ENCODE measurements at places on chromosomes 5 and 9.

- DNase-seq, result no peak
These were observed 159.9 kb upstream of the FOXD4L5 start for GRCh38 chr9:65444943-65445342.

DNA sequence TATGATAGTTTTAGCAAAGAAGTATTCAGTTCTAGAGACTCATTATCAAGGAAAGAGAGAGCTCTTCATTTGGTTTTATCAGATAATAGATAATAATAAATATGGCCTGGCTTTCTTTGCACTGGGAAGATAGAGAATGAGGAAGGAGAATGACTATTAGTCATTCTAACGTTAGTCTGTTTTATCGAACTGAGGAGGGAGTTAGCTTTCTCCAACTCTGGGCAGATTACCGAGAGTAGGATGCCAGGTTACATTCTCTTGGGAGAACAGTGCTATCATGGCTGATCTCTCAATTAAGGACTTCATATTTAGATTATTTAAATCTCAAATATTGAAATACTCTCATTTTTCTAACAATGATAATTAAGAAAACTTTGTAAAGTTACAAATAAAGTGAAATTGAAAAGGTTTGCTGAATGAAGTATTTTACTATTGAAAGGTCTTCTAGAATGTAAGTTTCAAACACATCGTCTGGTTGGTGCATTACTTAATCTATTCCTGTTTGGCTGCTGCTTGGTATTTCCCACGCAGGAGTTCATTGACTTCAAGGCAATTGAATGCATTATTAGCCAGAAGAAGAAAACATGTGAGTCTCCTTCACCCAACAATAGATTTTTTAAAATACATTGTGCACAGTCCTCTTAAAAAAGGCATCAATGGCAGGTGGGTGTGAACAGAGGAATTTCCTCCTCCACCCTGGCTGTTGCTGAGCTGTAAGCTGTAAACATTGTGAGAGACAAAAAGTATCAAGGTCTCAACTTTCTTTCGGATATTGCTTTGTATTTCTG lies 140.8 kb downstream of the C9orf152 start:
- peak; percentile 59 for DNase-seq

- no peak for DNase-seq
These were observed 12.8 kb downstream of the SEMA5A start for GRCh38 chr5:9533096-9533495.

DNA sequence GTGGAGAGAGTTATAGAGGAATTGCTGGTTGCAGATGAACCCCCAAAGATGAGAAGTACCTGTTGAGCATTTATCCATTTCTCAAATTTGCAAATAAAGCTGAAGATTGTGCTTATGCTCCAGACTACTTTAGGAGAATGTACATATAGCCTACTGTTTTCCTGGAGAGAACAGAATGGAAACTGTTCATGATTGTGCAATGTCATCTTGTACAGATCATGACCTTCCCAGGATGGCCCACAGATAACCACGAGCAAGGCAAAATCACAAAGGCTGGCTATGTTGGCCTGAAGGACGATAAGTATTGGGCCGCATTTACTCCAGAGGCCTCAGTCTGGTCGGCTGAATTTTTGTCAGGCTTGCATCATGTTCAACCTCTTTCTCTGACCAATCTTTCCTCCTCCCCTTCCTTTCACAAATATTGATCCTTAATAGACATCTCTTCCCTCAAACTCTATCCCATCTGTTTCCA lies 28.5 kb upstream of the RICTOR start:
- peak; percentile 81 for DNase-seq

DNA sequence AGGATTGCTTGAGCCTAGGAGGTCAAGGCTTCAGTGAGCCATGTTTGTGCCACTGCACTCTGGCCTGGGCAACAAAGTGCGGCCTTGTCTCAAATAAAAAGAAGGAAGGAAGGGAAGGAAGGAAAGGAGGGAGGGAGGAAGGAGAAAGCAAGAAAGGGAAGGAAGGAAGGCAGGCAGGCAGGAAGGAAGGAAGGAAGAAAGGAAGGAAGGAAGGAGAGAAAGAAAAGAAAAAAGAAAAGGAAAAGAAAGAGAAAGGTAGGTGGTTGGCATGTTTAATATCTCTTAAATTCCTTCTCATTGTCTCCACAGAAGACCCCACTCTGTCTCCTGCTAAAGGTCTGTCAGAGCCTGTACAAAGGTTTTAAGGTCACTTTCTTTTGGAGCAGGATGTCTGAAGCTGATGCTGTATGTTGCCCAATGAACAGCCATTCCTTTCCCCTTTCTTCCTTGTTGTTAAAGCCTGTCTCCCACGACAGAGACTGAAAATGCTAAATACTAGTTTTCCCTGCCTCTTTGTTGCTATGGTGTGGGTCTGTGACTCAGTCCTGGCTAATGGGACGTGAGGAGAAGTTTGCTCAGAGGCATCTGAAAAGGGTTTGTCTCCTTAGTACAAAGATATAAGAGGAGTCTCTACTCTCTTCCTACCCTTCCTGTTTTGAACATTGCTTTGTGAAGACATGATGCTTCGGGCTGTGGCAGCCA lies 213.3 kb downstream of the PCSK1 start:
- peak; percentile 86 for DNase-seq

GRCh38 chr5:125219710-125220109 lies 473.3 kb upstream of the ZNF608 start:
- no peak for DNase-seq

DNA sequence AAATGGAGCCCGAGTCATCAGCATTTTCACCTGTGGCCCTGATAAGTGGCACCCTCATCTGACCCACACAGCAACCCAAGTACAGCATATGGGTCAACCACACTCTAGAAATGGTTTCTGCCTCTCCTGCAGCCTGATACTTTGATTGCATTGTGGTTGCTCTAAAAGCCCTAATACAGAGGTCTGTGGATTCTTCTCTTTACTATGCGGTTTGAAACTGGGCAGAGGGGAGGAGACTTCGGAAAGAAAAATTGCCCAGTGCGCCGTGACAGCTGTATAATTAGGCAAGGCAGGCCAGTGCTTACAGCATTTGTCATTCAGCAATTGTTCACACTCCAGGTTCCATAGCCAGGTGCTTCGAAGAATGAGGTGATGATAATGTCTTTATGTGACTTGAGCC lies 361.0 kb downstream of the NFIB start:
- DNase-seq, result no peak

- DNase-seq, result no peak
These were observed 13.6 kb downstream of the TCF7 start for GRCh38 chr5:134127988-134128647.

DNA sequence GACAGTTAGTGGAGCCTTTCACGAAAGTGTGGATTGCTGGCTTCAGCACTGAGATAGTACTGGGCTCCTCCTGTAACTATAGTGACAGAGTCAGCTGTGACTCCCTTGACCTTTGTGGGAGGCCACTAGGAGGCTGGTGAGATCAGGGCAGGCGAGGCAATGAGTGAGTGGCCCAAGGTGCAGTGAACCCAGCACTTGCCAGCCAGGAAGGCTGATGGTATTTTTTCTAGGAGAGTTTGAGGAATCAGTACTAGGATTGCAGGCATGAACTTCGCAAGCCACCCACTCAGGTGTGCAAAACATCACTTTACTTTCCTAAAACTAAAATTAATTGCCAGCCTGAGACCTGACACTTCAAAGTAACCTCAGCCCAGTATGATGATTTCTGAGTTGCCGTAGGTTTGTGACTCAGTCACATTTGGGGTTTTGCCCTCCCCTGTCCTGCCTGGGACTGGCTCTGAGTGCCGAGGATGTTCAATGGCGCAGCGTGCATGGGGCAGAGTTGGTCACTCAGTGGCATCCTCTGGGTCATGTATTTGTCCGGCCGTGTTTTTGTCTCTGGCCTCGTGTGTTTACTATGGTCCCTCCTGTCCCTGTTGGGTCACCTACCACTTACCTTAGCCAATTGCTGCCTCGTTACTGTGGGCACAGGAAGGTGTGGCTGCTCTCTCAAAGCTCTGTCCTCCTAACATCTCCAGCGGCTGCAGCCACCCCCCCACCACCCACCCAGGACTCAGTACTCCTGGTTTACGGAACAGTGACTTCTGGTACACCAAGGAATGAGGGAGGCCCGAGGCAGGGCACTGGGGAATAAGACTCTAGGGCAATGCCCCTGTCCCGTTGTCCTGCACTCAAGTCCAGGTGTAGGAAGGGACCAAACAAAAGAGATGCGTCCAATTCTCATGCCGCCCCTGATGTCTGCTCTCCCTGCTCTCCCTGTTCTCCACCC lies 67.2 kb downstream of the IL31RA start:
- no peak for DNase-seq

GRCh38 chr5:17020678-17021601 lies 84.9 kb upstream of the MYO10 start:
- no peak for DNase-seq

- DNase-seq, result no peak
These were observed 23.9 kb upstream of the LPCAT1 start for GRCh38 chr5:1547655-1548054.

GRCh38 chr5:88509403-88509802 lies 240.8 kb upstream of the TMEM161B start:
- no peak for DNase-seq

- peak; percentile 52 for DNase-seq
These were observed 102.0 kb downstream of the RFK start for GRCh38 chr9:76292246-76292645.

GRCh38 chr9:11141357-11141756 lies 528.6 kb upstream of the PTPRD start:
- peak; percentile 15 for DNase-seq

DNA sequence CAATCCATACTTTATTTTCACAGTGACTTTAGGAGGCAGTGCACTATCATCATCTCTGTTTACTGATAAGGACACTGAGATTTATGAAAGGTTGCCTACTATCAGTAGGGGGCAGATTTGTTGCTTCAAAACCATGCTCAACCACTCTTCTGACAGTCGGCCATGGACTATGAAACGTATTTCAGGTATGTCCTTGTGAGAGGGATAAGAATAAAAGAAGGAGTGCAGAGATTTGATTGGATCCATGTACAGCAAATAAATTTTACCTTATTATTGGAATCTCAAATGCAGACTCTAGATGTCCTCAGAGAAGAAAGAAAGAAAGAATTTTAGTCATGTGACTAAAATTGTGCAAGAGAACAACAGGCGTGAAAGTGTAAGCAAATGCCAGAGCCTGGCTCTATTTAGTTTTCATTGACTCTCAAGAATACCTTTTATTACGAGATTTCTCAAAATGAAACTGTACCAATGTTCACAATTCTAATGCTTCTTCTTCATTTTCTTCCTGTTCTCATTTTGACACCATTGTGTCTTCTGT lies 296.6 kb upstream of the RASA1 start:
- DNase-seq, result peak; percentile 49

- DNase-seq, result no peak
These were observed 465.4 kb downstream of the ICE1 start for GRCh38 chr5:5887833-5888232.

DNA sequence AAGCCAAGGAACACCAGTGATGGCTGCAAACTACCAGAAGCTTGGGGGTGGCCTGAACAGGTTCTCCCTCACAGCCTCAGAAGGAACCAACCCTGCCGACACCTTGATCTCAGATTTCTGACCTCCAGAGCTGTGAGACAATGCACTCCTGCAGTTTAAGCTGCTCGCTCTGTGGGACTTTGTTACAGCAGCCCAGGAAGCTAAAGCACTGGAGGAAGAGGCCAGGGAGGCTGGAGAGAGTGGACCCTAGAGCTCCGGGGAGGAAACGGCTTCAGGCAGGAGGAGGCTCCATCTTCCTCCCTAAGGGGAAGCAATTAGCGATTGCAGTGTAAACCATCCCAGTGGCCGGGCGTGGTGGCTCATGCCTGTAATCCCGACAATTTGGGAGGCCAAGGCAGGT lies 25.1 kb downstream of the BARX1 start:
- DNase-seq, result no peak

- DNase-seq, result no peak
These were observed 117.8 kb upstream of the MINAR2 start for GRCh38 chr5:129630101-129630500.

GRCh38 chr9:73684601-73685000 lies 532.9 kb downstream of the ANXA1 start:
- DNase-seq, result peak; percentile 40

- no peak for DNase-seq
These were observed 15.9 kb downstream of the ABHD17B start for GRCh38 chr9:71895117-71895516.

GRCh38 chr9:120690372-120690771 lies 23.9 kb downstream of the MEGF9 start:
- DNase-seq, result no peak

DNA sequence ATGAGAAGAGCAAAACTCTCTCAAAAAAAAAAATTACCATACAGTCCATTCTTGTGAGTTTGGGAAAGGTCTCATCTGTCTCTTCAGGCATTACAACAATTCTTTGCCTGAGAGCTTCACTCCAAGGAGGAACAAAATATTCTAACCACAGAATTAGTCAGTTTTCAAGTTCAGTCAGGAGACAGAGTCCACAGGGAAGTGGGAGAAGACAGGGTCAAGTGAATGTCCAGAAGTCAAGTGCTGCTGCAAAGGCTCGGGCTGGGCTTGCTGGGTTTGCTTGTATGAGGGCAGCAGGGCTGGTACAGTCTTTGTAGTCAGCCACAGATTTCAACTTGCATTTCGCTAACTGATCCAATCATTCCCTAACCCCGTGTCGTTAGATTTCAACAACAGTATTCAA lies 17.6 kb upstream of the HEXB start:
- DNase-seq, result peak; percentile 33

Data from fibroblast of mammary gland (primary cell).